ENCODE measurements at places on chromosomes 4 and X.

- DNase-seq: no peak
These were observed 128.3 kb downstream of the TSPAN5 start for GRCh38 chr4:98529970-98530569.

DNA sequence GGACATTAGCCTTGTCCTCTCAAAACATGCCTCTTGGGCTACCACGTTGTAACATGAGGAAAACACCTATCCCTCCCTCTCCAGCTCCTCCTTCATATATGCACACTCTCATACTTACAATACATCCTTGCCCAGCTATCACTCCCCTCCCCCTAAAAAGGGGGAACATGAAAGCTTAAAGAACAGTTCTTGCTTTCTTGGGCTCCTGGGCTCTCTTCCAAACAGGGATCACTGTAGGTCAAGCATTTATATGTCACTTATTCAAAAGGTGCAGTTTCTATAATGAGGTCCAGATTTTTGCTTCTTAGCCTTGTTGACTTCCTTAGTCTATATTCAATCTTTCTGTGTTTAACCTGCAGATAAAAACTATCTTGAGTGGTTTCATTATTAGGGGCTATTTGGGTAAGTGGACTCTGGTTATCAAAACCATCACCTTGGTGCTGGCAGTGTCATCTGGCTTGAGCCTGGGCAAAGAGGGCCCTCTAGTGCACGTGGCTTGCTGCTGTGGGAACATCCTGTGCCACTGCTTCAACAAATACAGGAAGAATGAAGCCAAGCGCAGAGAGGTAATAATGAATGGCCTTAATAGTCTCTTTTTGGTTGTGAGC lies 119.4 kb downstream of the AKAP4 start:
- DNase-seq: no peak

DNA sequence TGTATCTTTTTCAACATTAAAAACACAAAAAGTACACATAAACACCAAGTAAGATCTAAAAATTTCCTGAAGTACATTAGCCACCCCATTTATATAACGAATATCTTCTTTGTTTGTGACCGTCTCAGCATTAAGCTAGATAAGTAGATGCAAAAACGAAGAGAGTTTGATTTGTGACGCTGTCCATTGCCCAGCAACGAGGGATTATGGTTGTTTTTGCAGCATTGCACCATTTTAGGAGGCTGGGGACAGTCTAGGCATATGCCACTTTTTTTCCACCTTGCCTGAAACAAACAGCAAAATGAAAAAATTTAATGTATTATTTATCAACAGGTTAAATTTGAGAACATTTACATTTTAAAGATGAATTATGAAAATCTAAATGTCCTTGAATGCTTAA lies 12.0 kb upstream of the IGSF1 start:
- DNase-seq: no peak

DNA sequence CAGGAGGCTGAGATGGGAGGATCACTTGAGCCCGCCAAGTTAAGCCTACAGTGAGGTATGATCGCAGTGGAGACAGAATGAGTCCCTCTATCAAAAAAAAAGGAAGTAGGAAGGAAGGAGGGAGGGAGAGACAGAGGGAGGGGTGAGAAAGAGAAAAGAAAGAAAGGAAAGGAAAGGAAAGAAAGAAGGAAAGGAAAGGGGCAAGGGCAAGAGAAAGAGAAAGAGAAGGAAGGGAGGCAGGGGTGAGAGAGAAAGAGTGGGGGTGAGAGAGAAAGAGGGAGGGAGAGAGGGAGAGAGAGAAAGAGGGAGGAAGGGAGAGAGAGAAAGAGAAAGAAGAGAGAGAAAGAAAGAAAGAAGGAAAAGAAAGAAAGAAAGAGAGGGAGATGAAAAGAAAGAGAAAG lies 13.2 kb downstream of the ELF2 start:
- no peak for DNase-seq

Measured in CD4-positive, alpha-beta T cell treated with Interleukin-2 at 100 ng/mL for 4 hours (primary cell).